ENCODE measurements at places on chromosomes 3 and 15. TPM values are rescaled to one million over a fixed set of nuclear protein-coding genes. Genes with fewer than 3 reads are reported as not detected.

The NMB gene
- total RNA-seq = 4.7 TPM

The EIF4E3 gene
- 24.7 TPM for total RNA-seq

The GRK7 gene
- total RNA-seq = not detected

The CDC25A gene
- 1.1 TPM for total RNA-seq

The C3orf22 gene
- not detected for total RNA-seq

The RLBP1 gene
- not detected for total RNA-seq

The SLC15A2 gene
- 51.4 TPM for total RNA-seq

The LYZL4 gene
- total RNA-seq = not detected

The IGSF10 gene
- total RNA-seq = 23.3 TPM

DNA sequence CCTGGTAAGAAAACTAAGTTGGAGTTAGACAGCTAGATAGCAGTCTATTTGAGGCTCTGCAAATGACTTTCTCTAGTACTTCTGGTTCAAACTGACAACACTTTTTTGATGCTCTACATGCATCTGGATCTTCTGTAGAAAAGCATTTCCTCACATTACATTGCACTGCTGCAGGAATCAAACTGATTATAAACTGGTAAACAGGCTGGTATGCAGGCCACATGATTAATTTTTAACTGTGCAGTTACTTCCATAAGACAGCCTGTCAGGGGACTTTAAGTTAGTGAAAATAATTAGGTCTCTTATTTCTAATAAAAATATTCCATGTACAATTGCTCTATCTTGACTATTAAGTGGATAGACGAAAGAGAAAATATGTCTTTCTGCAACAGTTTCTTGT, 550.0 kb upstream of the ALCAM start:
- no peaks in the 10 kb centered on the region for H3K36me3 ChIP-seq
- no peak overlapping the region for H3K27ac ChIP-seq
- DNase-seq = no peak

DNA sequence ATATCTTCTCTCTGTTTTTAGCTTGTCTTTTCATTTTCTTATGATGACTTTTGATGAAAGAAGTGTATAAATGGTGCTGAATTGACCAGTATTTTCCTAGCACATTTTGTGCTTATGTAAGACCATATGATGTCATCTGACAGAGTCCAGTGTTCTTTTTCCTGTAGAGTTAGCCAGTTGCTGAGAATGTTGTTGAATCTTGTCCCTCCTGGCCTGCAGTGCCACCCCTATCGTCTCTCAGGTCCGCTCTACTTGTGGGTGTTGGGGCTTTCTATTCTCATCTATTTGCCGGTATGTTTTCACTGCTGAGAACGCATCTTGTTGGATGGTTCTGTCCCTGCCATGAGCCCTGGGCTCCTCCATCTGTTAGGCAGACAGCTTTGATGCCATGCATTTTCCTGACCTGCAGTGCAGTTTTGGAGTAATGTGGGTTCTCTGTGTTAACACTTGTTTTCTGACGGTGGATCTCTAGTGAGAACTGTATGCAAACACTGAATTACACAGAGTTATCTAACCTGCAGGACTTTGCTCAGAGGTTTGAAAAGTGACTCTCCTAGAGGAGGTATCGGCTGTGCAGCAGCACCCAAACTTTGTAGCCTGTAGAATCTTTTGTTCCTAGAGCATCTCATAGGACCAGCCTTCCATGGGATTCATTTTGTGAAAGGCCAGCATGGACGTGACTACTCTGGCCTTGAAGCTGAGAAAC, 44.6 kb downstream of the SLC6A20 start:
- no peak for DNase-seq
- H3K4me3 ChIP-seq = no peak overlapping the region
- no peaks in the 10 kb centered on the region for H3K4me1 ChIP-seq
- peaks cover 15% of the 10 kb centered on the region for H3K36me3 ChIP-seq
- no peaks in the 10 kb centered on the region for H3K27me3 ChIP-seq
- no peak overlapping the region for H3K27ac ChIP-seq

GRCh38 chr3:168051070-168051469, 44.7 kb downstream of the GOLIM4 start:
- no peaks in the 10 kb centered on the region for H3K27me3 ChIP-seq
- DNase-seq = no peak
- H3K27ac ChIP-seq = no peak overlapping the region
- H3K36me3 ChIP-seq = no peaks in the 10 kb centered on the region
- H3K4me1 ChIP-seq = peaks cover 8% of the 10 kb centered on the region

GRCh38 chr3:146152834-146153233, 8.2 kb downstream of the PLOD2 start:
- no peaks in the 10 kb centered on the region for H3K36me3 ChIP-seq
- no peaks in the 10 kb centered on the region for H3K27me3 ChIP-seq
- no peak overlapping the region for H3K27ac ChIP-seq

GRCh38 chr3:188884299-188885043, 287.3 kb upstream of the TPRG1 start:
- H3K27me3 ChIP-seq = no peaks in the 10 kb centered on the region
- no peak overlapping the region for H3K4me3 ChIP-seq
- H3K4me1 ChIP-seq = peaks cover 4% of the 10 kb centered on the region
- no peaks in the 10 kb centered on the region for H3K36me3 ChIP-seq

DNA sequence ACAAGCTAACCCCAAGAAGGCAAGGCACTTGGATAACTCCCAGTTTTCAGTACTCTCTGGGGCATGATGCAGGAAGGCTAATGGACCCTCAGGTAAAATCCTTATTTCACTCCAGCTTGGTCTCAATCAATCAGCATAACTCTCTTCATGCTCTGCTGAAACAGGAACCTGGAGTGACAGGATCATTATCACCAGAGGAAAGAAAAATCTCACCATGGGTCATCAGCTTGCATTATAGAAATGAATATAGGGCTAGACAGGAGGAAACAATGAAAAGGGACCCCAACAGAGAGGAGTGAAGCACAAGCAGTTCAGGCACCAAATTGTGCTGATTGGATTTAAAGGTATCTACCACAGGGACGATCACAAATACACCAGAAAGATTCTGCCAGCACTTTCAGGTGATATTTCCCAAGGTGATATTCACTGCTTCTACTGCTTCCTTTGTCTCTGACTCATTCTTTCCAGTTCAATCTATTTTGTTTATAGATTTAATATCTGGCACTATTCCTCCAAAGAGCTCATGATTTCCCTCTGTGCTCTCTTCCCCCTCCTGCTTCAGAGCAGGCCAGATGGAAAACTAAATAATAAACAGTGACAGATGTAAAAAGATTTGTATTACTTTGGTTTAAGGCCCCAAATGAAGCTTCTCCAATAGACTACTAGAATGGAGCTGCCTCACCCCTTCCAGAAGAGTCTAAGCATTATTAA, 22.9 kb upstream of the THUMPD3 start:
- H3K27me3 ChIP-seq = no peaks in the 10 kb centered on the region
- no peaks in the 10 kb centered on the region for H3K4me1 ChIP-seq
- H3K27ac ChIP-seq = no peak overlapping the region
- no peak overlapping the region for H3K4me3 ChIP-seq

DNA sequence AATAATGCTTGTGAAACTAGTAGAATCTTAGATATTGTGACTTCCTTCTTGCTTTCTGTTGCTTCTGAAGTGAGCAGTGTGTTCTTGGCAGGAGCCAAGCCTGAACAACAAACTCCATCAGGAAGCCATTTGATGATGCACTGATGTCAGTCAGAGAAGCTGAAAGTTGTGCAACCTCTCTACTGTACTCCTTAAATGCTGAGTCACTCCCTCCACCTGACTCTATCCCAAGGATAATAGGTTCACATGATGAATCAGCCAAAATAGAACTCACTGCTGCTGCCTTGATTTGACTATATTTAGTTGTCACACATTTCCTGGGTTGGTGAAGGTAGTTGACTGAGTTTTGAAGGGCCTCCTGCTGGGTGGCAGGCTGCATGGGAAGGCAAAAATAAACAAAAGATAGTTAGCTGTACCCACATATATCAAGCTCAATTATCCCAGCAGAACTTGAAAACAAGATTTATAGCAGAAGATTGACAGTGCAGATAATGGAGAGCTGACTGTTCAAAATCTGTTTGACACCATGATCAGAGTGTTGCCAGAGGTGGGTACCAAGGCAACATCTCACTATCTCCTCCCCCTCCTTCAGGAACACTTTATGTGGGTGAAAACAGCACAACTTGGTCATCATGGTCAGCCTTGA, 328.4 kb upstream of the DPH6 start:
- no peaks in the 10 kb centered on the region for H3K4me1 ChIP-seq
- DNase-seq = no peak
- no peaks in the 10 kb centered on the region for H3K36me3 ChIP-seq
- H3K27me3 ChIP-seq = no peaks in the 10 kb centered on the region
- no peak overlapping the region for H3K27ac ChIP-seq

DNA sequence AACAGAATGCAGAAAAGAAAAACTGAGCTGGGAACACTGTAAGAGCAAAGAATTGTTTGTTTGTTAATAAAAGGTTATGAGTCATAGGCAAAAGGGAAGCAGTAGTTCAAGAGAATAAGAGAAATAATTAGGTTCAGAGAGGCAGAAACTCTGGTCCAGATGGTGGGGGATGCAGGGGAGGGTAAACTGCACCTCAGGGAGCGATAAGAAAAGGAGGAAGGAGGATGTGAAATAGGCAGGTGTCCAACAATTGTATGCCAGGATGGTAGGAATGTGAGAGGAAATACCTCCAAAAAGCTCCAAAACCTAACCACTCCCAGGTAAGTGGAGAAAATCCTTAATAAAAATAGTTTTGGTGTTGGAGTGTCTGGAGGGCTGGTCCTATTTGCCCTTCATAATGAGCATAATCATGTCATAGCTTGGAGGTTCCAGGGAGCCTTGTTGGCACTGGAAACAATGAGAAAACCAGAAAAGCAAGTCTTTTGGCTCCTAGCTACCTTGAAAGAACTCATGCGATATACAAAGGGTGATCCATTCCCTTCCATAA, 405.4 kb upstream of the TBL1XR1 start:
- no peak overlapping the region for H3K4me3 ChIP-seq
- H3K36me3 ChIP-seq = no peaks in the 10 kb centered on the region
- DNase-seq = no peak
- peak overlapping the region; percentile 25 for H3K27ac ChIP-seq
- peaks cover 52% of the 10 kb centered on the region for H3K4me1 ChIP-seq

DNA sequence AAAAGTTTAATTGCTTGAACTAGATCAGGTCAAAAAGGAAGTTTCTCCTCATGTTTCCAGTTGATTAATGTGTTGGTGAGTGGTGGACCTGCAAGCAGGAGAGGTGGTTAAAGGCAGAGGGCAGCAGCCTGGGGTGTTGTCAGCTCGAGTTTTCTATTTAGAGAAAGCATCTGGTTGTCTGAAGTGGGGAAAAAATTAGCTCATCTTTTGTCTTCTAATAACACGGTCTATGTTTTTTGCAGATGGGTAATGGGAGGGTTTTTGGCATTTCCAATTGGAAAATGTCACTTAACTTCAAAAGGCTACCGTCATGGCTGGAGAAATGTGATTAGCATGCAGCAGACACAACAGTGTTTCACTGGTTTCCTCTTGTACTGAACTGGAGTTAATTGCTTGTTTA, 122.6 kb downstream of the ITPR1 start:
- H3K27me3 ChIP-seq = no peaks in the 10 kb centered on the region
- H3K27ac ChIP-seq = no peak overlapping the region
- no peaks in the 10 kb centered on the region for H3K36me3 ChIP-seq
- H3K4me3 ChIP-seq = no peak overlapping the region
- H3K4me1 ChIP-seq = no peaks in the 10 kb centered on the region

GRCh38 chr3:182709306-182709705, 84.0 kb upstream of the ATP11B start:
- H3K4me3 ChIP-seq = no peak overlapping the region
- H3K4me1 ChIP-seq = no peaks in the 10 kb centered on the region
- no peaks in the 10 kb centered on the region for H3K27me3 ChIP-seq
- H3K36me3 ChIP-seq = no peaks in the 10 kb centered on the region
- no peak for DNase-seq

DNA sequence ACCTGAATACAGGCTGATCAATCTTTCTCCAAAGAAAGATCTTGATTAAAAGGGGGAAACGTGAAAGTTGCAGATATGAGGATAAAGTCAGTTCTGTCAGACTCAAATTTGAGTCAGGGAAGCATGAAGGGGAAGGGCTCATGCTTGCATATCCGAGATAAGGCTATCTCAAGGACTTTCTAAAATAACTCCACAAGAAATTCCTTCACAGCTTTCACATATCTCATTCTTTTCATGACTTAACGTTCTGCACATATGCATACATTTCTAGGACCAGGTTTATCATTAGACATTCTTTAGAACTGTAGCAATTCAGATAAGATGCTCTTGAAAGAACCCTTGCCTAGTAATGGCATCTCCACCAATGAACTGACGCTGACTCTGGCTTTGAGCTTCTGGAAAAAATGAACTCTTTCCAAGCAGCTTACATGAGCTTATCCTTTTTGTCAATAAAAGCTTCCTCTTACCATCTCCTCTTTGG, 15.9 kb downstream of the SH3GL3 start:
- H3K27ac ChIP-seq = no peak overlapping the region
- DNase-seq = no peak
- no peaks in the 10 kb centered on the region for H3K36me3 ChIP-seq
- no peaks in the 10 kb centered on the region for H3K27me3 ChIP-seq
- no peak overlapping the region for H3K4me3 ChIP-seq
- H3K4me1 ChIP-seq = no peaks in the 10 kb centered on the region

DNA sequence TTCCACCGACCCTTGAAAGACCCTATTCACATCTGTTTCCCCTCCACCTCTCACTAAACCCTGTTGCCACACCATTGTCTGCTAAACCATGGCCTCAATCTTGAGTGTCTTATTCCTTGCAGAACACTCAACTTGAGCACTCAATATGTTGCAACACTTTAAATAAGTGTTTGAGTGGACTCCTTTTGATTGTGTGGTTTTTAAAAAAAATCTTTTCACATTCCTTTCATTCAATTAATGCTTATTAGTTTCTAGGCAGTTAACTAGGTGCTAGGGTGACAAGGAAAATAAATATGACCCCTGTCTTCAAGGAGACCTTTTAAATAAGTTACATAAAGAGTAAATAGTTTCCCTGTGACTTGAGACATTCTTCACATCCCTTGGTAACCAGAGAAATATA, 13.3 kb upstream of the HHLA2 start:
- H3K27me3 ChIP-seq = no peaks in the 10 kb centered on the region
- H3K36me3 ChIP-seq = no peaks in the 10 kb centered on the region
- DNase-seq = peak; percentile 24
- no peak overlapping the region for H3K4me3 ChIP-seq

GRCh38 chr3:58150810-58151199, 60.0 kb downstream of the DNASE1L3 start:
- no peak for DNase-seq
- H3K4me1 ChIP-seq = no peaks in the 10 kb centered on the region
- H3K27me3 ChIP-seq = no peaks in the 10 kb centered on the region
- no peak overlapping the region for H3K27ac ChIP-seq
- peaks cover 61% of the 10 kb centered on the region for H3K36me3 ChIP-seq
- H3K4me3 ChIP-seq = no peak overlapping the region

DNA sequence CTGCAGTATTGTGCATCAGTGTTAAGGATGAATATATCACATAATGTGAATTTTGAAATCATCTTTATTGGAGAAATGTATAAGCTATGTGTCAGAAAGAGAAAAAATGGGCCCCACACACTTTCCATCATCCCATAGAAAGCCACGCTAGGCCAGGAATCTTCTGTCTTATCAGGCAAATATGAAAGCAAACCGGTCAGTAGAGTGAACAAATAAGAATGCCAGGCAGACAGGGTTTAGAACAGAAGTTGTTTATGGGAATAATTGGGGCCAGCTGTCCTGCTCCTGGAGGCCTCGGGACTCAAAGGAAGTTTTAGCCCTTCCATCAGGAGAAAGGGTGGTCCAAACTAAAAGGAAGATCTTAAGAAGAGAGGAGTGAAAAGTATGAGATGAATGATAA, 39.5 kb downstream of the ZNF280D start:
- no peaks in the 10 kb centered on the region for H3K27me3 ChIP-seq
- no peak overlapping the region for H3K27ac ChIP-seq
- H3K36me3 ChIP-seq = peaks cover 22% of the 10 kb centered on the region
- no peaks in the 10 kb centered on the region for H3K4me1 ChIP-seq
- H3K4me3 ChIP-seq = no peak overlapping the region
